ENCODE measurements at places on chromosomes 4 and X.

GRCh38 chrX:65644621-65645289 lies 22.7 kb upstream of the MSN start:
- no peak for DNase-seq

DNA sequence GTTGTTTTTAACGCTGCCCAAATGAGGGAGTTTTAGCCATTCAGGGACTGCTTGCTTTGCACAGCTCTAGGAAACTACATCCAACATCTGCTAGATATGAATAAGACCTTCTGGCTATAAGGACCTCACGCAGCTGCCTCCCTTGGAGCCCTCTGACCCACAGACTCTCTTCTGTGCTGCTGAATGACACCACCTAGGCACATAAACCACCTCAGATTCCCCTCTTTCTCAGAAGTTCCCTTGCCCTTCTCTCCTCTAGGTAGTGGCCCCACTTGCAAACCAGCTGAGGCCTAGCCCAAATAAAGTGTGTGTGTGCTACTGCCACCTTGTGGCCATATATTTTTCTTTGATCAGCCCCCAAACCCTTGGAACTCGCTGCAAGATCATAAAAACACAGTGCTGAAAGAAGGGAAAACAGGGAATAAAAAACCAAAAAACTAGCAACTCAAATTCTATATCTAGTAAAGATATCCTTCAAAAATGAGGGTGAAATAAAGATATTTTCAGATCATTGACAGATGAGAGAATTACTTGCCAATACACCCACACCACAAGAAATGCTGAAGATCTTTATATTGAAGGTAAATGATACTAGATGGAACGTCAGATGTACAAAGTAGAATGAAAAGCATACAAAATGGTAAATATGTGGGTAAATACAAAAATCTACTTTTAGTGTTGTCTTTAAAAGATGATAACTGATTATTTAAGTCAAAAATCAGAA lies 265.9 kb downstream of the ADAMTS3 start:
- no peak for DNase-seq

- DNase-seq = no peak
These were observed 186.6 kb upstream of the MAOA start for GRCh38 chrX:43469391-43470054.

DNA sequence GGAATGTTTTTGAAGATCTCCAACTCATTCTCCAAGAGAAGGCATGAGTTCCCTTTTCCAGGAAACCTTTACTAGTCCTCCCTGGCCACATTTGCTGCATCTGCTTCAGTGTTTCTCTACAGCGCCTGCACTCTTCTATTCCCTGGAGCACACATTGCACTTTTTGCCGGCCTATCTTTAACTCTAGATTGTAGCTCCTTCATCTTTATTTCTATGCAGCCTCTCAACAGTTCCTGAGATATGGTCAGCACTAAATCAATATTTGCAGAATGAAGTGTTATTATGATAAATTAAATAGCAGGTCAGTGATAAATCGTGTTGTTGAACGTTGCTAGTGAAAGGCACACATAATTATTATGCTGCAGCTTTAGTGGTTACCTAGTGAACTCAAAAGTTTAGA lies 88.3 kb downstream of the VCX3A start:
- DNase-seq = no peak

GRCh38 chrX:2484256-2484655 lies 16.5 kb downstream of the DHRSX start:
- DNase-seq = no peak

DNA sequence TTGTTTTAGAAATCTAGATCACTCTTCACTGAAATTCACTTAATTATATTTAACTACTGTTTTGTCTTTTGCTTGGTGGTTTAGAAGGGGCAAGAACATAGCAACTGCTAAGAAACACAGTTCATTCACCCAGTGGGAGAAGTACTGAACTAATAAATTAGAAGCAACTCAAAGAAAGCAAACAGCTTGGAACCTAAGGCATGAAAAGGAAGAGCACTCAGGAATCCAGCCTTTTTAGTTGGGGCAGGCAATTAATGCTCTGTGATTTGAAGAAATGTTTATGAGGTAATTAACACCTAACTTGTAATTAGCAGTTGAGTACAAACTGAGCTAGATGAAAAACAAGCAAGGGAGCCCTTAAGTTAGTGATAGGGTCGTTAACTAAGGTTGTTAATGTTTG lies 22.8 kb downstream of the SEPTIN11 start:
- no peak for DNase-seq

DNA sequence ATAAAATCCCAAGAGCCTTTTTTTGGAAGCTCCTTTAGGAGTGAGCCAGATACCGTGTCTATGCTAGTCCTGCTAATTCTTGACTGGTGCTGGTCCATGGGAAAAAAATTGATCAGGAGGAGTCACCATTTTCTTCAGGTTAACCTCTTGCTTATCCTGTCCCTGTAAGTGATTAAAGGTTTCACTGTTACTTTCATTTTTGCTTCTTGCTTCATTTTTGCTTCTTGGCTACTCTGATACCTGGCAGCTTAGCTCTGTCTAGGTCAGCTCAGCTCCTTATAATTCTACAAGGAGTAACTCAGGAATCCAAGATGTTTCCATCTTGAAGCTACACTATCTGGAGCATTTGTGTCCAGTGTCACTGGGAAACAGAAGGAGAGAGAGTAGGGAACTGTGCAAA lies 45.7 kb downstream of the AFM start:
- no peak for DNase-seq

- no peak for DNase-seq
These were observed at the start of gene ADGRL3 for GRCh38 chr4:61200187-61200915. TSS of gene ADGRL3 (plus strand) at chr4:61200326.

DNA sequence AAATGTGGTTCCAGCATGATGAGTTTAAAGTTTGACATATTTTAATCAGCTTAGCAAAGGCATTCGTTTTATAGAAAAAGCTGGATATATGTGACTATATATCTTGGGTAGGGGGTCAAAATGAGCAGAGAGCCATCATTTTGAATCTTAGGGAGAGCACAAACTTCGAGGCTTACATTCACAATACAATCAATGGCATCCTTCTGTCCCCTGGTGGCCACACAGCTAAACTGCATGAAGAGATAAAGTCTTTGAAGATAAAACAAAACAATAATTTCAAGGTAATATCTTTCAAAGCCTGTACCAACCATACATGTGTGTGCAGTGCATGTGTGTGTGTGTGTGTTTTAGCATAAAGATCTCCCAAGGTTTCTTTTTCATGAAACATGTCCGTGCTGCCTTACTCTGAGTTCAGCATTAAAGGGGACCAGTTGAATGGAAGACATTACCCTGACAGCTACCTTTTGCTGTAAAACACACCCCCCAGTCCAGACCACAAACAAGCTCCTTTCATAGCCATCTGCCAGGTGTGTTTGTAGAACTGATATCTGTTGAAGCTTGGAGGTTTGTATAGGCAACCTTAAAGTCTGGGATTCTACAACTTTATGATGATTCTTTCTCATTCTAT lies 22.0 kb downstream of the DYNLT3 start:
- no peak for DNase-seq

DNA sequence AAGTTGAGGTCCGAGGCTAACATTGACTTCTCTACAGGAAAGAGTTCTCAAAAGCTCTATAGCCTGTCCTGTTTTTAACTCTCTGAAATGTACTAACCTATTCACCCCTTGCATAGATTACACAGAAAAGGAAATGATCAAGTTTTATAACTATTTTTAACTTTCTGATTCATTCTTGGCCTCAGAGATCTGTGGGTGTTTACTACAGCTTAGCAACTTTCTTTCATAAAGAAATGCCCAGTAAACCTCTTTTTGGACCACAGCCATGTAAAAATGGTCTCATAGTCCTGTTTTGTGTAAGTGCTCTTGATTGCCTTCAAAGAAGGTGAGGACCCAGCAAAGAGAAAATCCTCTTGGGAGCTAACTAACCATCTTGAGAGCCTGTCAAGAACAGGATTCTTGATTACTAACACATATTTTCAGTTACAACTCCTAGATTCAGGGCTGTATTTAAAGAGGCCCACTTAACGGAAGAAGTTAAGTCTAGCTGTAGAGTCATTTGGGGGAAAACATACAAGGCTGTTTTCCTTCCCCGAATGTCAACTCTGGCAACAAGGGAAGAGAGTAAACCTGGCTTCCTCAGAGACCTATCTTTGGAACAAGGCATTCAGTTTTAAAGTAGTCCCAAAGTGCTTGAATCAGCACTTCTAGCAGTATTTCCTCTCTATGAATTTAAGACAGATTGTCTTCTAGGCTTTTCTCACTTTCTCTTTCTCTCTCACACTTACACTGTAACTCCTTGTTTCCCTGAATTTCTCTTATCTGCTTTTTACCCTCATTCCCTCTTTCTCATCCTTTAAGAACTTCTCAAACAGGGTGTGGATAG lies 78.2 kb downstream of the IL21 start:
- no peak for DNase-seq

DNA sequence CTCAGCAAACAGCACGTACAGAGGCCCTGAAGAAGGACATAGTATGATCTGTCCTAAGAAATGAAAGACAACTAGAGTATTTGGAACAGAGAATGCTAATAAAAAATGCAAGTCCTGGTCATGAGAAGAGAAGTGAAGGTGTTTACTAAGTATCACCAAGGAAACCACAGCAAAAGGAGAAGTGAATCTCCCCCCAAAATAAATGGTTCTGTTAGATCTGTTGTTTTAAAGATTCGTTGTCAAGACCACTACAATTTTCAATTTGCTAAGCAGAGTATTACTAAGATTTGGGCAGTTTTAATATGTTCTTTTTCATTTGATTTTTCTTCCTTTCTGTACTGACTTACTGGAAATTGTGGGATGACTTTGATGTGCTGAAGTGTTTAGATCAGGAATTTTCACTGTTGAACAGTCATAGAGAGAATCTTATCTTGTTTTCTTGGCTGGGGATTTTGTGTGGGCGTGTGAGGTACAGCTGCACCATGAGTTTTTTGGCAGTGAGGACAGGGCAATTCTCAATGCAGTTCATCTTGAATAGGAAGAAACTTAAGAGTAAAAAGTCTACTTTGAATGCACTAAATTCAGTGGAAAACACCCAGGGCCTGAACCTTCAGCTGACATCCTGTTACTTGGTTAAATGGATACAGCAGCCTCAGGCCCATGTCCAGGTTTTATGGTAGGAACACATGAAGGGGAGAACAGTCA lies 132.2 kb downstream of the STIM2 start:
- DNase-seq = no peak

- no peak for DNase-seq
These were observed 36.0 kb upstream of the CD99L2 start for GRCh38 chrX:150934453-150934852.

GRCh38 chr4:148740701-148741100 lies 298.5 kb upstream of the NR3C2 start:
- DNase-seq = no peak

GRCh38 chr4:169080981-169081380 lies 70.9 kb upstream of the CBR4 start:
- no peak for DNase-seq
